ENCODE measurements at places on chromosomes 6 and 20. TPM values are rescaled to one million over a fixed set of nuclear protein-coding genes. Genes with fewer than 3 reads are reported as not detected.

Gene PRPH2
- total RNA-seq = 1.6 TPM

Gene TMEM244
- not detected for total RNA-seq

Gene CD164
- total RNA-seq = 104 TPM

Gene LY6G5C
- 1.1 TPM for total RNA-seq

Gene CAGE1
- 0.22 TPM for total RNA-seq

Gene PLA2G7
- total RNA-seq = 0.23 TPM

Gene CRNKL1
- total RNA-seq = 18.7 TPM

Gene C4B
- total RNA-seq = 1.2 TPM
